ENCODE measurements at places on chromosomes 11 and 22.
A peak's percentile ranks its signal among the peaks of the same experiment; 100 is the strongest.

DNA sequence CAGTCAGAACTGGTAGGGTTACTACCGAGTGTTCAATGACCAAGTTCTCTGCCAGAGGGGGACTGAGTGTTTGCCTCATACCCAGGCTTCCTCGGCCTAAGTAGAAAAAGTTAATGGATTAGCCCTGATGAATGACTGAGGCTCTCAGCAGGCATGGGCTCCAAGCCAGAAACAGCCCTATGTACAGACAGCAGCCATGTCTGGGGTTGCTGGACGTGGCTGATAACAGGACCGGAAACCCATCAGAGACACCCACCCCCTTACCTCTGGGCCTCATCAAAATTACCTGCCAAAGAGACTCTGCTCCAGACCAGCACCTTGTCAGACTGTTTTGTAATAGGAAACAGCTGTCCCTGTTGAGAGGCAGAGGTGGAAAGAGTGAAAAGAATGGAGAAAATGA is 351.4 kb downstream of the ETS1 start:
- DNase-seq = peak; percentile 24

- DNase-seq = no peak
Measured at GRCh38 chr11:32426819-32427615, 8.3 kb downstream of the WT1 start.

DNA sequence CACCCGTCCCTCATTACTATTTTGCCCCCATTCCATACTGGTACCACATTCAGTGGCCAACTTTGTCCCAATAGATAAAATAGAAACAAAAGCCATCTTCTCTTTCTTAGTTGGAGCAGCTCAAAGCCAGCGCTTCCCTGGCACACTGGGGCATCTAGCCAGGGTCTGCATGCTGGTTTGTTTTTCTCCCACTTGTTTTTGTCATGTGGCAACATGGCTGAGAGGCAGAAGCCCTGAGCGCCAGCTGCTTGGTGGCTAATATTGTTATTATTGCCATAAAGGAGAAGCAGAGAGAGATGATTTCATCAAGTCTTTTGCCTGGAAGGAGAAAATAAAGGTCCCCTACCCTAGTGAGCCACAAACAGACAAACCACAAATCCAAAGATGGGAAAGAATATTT is 48.4 kb upstream of the CRTAM start:
- DNase-seq = no peak

DNA sequence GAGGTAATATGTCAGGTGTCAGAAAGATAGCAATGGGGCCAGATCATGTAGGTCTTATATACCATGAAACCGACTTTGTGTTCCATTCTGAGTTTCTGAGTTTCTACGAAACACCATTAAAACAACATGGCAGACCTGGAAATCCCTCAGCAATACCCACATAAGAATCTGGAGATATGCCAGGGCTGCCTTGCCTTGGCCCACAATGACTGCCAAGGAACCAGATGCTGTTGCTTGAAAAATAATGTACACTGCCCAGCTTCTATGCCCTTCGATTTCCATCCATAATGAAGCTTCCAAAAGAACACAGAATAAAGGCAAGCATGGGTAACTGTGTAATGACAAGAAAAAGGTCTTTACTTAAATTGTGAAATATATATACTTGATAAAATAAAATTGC is 277.4 kb downstream of the SOX6 start:
- DNase-seq = no peak

DNA sequence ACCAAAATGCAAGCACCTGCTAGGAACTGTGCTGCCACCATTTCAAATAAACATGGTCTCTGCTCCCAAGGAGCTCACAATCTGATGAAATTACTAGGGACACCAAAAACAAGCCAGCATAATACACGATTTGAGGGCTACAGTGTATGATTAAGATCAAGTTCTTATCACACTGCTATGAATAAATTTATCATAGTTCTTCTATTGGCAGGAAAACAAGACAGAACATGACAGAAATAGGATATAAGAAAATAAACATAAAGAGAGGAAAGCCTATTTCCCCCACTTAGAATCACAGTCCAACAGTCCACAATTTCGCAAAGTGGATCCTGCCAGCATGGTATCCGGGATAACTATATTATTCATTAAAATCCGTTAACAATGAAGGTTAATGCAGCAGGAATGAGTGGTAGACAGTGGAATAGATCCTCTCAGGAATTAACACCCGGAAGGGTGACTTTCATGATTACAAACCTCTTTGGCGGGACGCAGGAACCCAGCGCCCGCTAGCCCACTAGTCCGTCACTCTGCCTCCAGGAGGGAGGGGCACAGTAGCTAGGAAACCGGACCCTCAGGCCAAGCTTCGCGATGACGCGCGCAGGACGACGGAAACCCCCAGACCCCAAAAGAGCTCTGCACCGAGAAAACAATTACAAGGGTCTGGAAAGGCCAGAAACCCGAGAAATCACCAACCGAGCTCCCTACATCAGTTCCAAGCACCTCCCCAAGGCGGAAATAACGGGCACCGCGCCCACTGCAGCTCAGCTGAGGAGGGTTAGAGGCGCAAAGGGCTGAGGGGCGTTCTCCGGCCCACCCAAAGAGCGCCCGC is 607 bp downstream of the CCDC82 start:
- no peak for DNase-seq

GRCh38 chr11:71474141-71474770 is 21.3 kb downstream of the NADSYN1 start:
- DNase-seq = no peak

DNA sequence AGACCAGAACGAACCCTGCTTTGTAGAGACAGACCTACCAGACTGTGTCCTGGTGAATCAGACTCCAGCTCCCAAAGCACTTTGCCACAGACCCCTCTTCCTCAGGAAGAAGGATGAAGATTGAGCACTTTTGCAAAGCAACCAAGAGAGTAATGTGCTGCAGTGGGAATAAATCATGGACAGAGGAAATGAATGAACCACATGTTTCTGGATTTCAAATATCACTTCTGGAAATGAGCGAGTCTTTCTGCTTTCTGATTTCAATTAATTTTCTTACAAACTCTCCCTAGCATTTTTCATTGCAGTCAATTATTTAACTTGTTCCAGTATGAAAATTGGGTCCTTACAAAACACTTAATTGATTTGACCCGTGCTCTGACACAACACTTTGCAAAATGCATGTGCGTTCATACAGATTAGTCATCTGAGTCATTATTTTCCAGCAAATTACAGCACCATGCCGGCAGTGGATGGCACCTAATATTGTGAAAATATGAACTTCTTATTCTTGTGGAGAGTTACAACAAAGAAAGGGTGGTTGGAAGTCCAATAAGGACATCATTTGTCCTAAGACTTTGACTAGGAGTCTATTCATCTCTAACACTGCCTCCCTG is 315.9 kb upstream of the CCDC90B start:
- no peak for DNase-seq

- DNase-seq = peak; percentile 32
Measured at GRCh38 chr11:134069426-134070341, 812 bp downstream of the JAM3 start.

- no peak for DNase-seq
Measured at GRCh38 chr22:40001106-40001505, 6.4 kb downstream of the FAM83F start.

Measured in iris pigment epithelial cell (primary cell).